Thoracic aorta endothelial cell (primary cell): ENCODE measurements at places on chromosomes 1 and 21. TPM values are rescaled to one million over a fixed set of nuclear protein-coding genes. Genes with fewer than 3 reads are reported as not detected.

CFAP45 gene
- total RNA-seq, result 1.1 and 1.6 TPM in 2 replicates

LEFTY1 gene
- not detected in 2 replicates for total RNA-seq

TNFAIP8L2 gene
- not detected in 2 replicates for total RNA-seq

KCNN3 gene
- 0.40 and 0.93 TPM in 2 replicates for total RNA-seq

RIMKLA gene
- under 0.01 and 0.14 TPM in 2 replicates for total RNA-seq

CFAP141 gene
- not detected in 2 replicates for total RNA-seq

FCMR gene
- total RNA-seq, result 0.14 TPM in 1 of 2 replicates, not detected in the other

OR2T35 gene
- total RNA-seq, result not detected in 2 replicates

C1orf74 gene
- total RNA-seq, result 3.2 and 4.6 TPM in 2 replicates

VWA1 gene
- total RNA-seq, result 1.3 and 2.9 TPM in 2 replicates

OR2L2 gene
- not detected in 2 replicates for total RNA-seq

RBM11 gene
- not detected in 2 replicates for total RNA-seq

SAMD11 gene
- not detected in 2 replicates for total RNA-seq

DENND2C gene
- total RNA-seq, result 0.86 and 1.3 TPM in 2 replicates

NLRP3 gene
- 0.14 TPM in 1 of 2 replicates, not detected in the other for total RNA-seq

HPCAL4 gene
- total RNA-seq, result not detected in 2 replicates

ZFP69 gene
- total RNA-seq, result 2.3 and 3.4 TPM in 2 replicates

CFHR5 gene
- total RNA-seq, result not detected in 2 replicates

LRRC8C gene
- total RNA-seq, result 58.8 and 92.8 TPM in 2 replicates

SEMA4A gene
- 0.80 and 1.0 TPM in 2 replicates for total RNA-seq

WDR64 gene
- not detected in 2 replicates for total RNA-seq

PYHIN1 gene
- not detected in 2 replicates for total RNA-seq

IRF6 gene
- 14.1 and 20.8 TPM in 2 replicates for total RNA-seq

CHODL gene
- 0.13 TPM in 1 of 2 replicates, not detected in the other for total RNA-seq

GJA5 gene
- total RNA-seq, result 9.8 and 15.0 TPM in 2 replicates

FAM72B gene
- 6.4 and 9.4 TPM in 2 replicates for total RNA-seq

CNR2 gene
- total RNA-seq, result not detected in 2 replicates

NCSTN gene
- 87.2 and 101 TPM in 2 replicates for total RNA-seq

MIXL1 gene
- total RNA-seq, result 0.13 and 0.14 TPM in 2 replicates

TRABD2B gene
- not detected in 2 replicates for total RNA-seq

MEX3A gene
- total RNA-seq, result 7.8 and 8.3 TPM in 2 replicates

SLC37A1 gene
- total RNA-seq, result 6.1 and 9.4 TPM in 2 replicates

PUM1 gene
- 87.9 and 90.8 TPM in 2 replicates for total RNA-seq

OR6N1 gene
- not detected in 2 replicates for total RNA-seq

AGTRAP gene
- 31.9 and 46.9 TPM in 2 replicates for total RNA-seq

UBE2U gene
- not detected in 2 replicates for total RNA-seq

DCST1 gene
- not detected in 2 replicates for total RNA-seq

VHLL gene
- total RNA-seq, result not detected in 2 replicates

CD2 gene
- total RNA-seq, result not detected in 2 replicates

INKA2 gene
- 4.4 and 5.0 TPM in 2 replicates for total RNA-seq

S100A8 gene
- not detected in 2 replicates for total RNA-seq
